Omental fat pad (tissue), 4 donors: ENCODE measurements at places on chromosomes 4 and X.

DNA sequence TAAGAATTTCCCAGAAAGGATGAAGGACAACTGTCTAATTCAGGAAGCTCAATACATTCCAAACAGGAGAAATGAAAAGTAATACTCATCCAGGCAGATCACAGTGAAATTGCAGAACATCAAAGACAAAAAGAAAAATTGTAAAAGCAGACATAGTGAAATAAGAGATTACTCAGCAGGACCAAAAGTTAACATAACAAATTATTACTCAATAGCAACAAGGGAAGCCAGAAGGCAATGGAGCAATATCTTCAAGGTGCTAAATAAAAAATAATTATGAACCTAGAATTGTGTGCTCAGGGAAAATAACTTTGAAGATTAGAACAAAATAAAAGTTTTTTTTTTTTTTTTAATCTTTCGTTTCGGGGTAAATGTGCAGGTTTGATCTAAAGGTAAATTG is 30.5 kb upstream of the ENPP6 start:
- DNase-seq = no peak

- no peak for DNase-seq
Measured at GRCh38 chr4:160193787-160194186, 1090.9 kb downstream of the RAPGEF2 start.

DNA sequence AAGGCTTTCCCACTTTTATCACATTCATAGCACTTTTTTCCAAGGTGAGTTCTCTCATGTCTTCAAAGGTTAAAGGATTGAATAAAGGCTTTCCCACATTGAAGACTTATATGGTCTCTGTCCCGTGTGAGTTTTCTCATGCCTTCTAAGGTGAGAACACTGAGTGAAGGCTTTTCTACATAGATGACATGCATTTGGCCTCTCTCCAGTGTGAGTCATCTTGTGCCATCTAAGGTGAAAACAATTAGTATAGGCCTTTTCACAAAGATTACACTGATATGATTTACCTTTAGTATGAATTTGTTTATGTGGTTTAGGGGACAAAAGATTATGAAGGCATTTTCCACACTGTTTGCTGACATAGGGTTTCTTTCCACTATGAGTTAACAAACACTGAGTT is 21.2 kb downstream of the USP17L30 start:
- DNase-seq = no peak

- DNase-seq = no peak
Measured at GRCh38 chrX:67673741-67674274, 130.0 kb downstream of the AR start.

- no peak for DNase-seq
Measured at GRCh38 chrX:47539860-47540259, 21.1 kb upstream of the ARAF start.

DNA sequence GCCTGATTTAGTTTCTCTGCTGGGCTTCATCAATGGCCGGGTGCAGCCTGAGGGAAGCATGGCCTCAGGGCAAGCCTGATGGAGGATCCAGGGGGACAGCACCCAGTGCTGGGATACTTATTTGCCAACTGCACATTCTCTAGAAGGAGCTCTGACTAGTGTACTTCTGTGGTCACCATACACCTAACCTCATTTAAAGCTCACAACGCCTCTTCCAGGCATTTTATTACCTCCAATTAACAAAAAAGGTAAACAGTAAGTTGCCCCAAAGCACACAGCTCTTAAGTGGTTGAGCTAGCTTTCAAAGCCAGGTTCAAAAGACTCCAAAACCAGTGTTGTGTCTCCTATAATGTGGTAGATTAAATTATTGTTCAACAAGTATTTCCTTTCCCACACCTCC is 26.8 kb upstream of the ATXN3L start:
- no peak for DNase-seq

DNA sequence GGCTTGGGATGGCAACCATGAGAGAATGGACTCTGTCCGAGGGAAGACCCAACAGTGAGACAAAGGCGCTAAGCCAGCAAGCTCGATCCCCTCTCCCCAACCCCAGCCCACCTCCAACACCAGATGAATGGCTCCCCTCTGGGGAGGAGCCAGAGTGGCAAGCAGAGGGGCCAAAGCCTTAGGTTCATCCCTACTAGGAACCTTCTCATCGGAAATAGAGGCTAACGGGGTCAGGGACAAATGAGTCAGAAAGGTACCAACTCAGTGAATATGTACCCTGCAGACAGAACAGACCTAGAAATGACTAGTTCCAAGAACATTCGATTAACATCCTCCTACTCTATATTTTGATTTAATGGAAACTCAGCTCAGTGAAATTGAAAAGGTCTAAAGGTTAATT is 73.9 kb downstream of the NSG1 start:
- no peak for DNase-seq

DNA sequence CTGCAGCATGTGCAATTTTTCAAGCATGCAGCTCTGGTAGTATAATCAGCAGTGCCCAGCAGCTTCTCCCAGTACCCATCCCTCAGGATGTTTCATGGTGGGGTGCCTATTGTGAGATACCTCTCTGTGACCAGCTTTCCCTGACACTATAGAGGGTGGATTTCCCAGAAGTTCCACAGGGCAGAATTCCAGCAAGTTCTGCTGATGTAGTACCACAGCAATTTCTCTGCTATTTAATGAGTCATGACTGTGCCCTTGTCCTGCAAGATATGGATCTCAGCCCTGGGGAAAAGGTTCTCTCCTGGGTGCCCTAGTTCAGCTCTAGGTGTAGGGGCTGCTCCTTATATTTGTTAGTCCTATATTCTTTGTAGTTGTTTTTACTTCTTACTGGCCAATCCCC is 174.8 kb downstream of the ENOX2 start:
- DNase-seq = no peak

DNA sequence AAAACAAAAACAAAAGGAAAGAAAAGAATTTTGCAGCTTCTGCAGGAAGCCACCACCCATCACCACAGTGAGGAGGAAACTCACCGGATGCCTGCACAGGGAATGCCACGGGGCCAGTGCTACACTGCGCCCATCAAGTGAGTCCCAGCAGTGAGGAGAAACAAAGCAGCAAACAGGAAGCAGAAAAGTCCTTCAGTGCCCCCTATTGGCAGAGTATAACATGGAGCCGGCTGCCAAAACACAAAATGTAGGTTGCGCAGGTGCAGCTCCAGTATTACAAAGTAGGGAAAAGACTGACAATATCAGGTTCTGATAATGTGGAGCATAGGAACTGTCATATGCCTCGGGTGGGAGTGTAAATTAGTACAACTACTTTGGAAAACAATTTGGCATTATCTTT is 23.3 kb upstream of the SCML2 start:
- DNase-seq = no peak

- DNase-seq = no peak
Measured at GRCh38 chr4:128298852-128299251, 11.2 kb upstream of the PGRMC2 start.

- no peak for DNase-seq
Measured at GRCh38 chr4:169272265-169272886, 1.6 kb upstream of the SH3RF1 start.

GRCh38 chr4:83251447-83251830 is 33.2 kb downstream of the COQ2 start:
- DNase-seq = no peak

- no peak for DNase-seq
Measured at GRCh38 chr4:17358241-17358640, 153.6 kb downstream of the QDPR start.

GRCh38 chr4:82998898-82999297 is 11.7 kb downstream of the LIN54 start:
- no peak for DNase-seq

DNA sequence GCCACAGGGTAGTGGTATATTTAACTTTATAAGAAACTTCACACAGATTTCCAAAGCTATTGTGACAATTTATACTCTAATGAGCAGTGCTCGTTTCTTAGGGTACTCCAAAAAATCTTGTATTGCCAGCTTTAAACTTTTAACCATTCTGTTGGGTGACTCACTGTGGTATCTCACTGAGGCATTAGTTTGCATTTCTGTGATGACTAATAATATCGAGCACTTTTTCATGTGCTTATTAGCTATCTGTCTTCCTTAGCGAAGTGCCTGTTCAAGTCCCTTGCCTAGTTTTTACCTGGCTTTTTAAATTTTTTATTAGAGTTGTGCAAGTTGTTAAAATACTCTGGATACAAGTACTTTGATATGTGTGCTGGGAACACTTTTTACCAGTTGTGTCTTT is 5.5 kb downstream of the PNMA3 start:
- DNase-seq = no peak

DNA sequence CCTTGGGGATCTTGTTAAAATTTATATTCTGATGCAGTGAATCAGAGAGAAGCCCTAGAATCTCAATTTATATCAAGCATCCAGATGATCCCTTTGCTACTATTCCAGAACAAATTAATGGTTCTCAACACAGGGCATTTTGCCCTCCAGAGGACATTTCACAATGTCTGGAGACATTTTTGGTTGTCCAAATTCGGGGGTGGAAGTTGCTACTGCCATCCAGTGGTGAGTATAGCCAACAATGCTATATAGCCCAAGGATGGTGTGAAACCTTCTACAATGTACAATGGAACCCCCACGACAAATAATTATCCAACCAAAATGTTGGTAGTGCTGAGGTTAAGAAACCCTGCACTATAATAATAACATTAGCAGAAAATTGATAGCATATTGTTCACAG is 2440.0 kb downstream of the PCDH7 start:
- DNase-seq = no peak

DNA sequence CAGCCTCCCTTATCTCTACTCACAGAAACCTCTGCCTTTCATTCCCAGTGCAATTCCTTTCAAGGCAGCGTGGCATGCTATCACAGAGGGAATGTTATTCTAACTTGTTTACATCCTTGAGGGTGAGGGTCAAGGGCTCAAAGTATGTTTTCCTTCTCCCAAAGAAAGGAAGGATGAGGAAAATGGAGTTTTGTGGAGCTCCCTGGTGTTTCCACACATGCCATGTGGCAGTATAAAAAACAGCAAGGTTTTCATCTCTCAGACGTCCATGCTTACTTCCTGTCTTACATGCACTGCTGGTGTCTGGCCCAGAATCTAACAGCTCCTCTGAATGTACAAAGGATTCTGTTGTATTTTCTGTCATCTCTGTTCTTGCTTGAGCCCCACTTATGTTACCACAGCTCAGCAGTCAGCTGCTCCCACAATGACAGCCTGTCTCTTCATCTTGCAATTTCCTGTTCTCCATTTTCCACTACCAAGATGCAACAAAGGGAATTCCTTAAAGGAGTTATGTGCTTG is 128.0 kb downstream of the SNCA start:
- DNase-seq = no peak

- no peak for DNase-seq
Measured at GRCh38 chr4:110025718-110026117, 113.0 kb downstream of the EGF start.

GRCh38 chr4:148834804-148835631 is 392.8 kb upstream of the NR3C2 start:
- DNase-seq = no peak

GRCh38 chr4:56040842-56041241 is 92.1 kb downstream of the CEP135 start:
- no peak for DNase-seq

- DNase-seq = no peak
Measured at GRCh38 chrX:17425136-17425535, 50.1 kb downstream of the NHS start.
